ENCODE measurements at places on chromosomes 2 and 18. TPM values are rescaled to one million over a fixed set of nuclear protein-coding genes. Genes with fewer than 3 reads are reported as not detected.

The ANKRD53 gene
- 0.49 TPM for total RNA-seq

The TRIM54 gene
- not detected for total RNA-seq

The THSD7B gene
- 0.16 TPM for total RNA-seq

DNA sequence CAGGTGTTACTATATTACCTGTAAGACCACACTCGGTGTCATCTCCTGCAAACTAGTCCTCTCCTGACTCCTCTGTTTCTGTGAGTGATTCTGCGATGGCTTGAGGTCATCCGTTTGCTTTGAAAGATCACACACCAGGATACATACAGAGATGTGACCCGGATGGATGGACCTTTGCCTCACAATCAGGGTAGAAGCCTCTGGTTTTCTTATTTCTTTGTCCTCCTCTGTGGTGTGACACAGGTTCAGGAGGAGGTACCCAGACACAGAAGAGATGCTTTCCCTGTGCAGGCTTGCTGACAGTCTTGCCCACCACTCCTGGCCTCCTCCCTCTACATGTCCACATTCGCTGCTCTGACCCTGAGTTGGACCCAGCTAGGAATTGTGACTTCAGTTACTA, 34.6 kb downstream of the PSD4 start:
- H3K36me3 ChIP-seq = no peaks in the 10 kb centered on the region
- H3K27me3 ChIP-seq = peaks cover 9% of the 10 kb centered on the region
- no peak overlapping the region for H3K27ac ChIP-seq
- no peak for DNase-seq
- no peak overlapping the region for H3K4me3 ChIP-seq
- no peaks in the 10 kb centered on the region for H3K4me1 ChIP-seq

DNA sequence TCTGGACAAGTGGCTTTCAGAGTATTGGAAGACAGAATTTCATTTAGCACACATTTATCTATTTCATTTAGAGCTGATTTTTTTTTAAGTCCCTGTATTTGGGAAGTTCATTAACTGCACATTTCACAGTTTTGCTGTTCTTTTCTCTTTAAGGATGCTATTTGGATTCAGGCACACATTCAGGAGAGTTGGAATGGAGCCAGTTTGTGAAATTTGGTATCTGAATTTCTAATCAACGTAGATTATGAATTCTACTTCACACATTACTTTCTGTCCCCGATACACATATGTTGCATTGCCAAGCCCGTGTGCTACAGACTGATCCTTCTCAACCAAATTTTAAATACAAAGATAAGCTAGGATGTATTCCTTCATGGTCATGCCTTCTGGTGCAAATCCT, 503.9 kb downstream of the IRS1 start:
- H3K4me1 ChIP-seq = no peaks in the 10 kb centered on the region
- H3K27me3 ChIP-seq = no peaks in the 10 kb centered on the region
- H3K36me3 ChIP-seq = no peaks in the 10 kb centered on the region
- DNase-seq = no peak
- H3K27ac ChIP-seq = no peak overlapping the region

DNA sequence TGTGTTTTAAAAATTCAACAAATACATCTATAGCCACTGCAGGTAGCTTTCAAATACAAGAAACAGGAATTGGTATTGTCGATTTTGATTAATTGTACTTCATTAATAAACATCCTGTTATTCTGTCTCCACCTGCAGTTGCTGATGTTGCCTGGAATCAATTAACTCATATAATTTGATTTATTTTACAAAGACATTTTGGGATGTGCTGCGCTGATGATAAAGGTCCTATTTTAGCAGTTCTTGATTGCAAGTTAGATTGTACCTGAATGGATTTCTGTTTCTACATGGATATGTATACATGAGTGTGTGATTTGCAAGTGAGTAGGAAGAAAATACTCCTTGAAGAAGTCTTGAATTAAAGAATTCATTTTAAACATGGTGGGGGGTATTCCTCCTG, 605.3 kb downstream of the ARHGAP15 start:
- no peaks in the 10 kb centered on the region for H3K27me3 ChIP-seq
- no peaks in the 10 kb centered on the region for H3K4me1 ChIP-seq
- no peak overlapping the region for H3K4me3 ChIP-seq

GRCh38 chr18:9941103-9941502, 27.3 kb downstream of the VAPA start:
- peaks cover 15% of the 10 kb centered on the region for H3K36me3 ChIP-seq
- H3K27me3 ChIP-seq = no peaks in the 10 kb centered on the region
- no peak overlapping the region for H3K4me3 ChIP-seq
- DNase-seq = no peak

DNA sequence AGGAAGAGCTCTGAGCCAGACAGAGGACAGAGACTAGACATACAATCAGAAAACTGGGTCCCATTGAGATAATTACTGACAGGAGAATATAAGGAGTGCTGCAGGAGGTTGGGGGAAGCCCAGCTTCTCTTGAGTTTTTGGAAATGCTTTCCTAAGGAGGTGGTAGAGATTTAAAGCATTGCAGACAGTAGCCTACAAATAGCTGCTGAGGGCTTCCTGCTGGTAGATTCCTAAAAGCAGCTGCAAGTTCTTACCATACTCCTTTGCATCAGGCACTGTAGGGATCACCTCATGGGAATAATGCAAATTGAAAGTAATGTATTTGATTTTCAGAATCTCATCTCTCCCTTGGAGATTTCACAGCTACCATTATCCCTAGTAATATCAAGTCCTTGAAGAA, 902.6 kb upstream of the GCFC2 start:
- no peaks in the 10 kb centered on the region for H3K4me1 ChIP-seq
- H3K36me3 ChIP-seq = no peaks in the 10 kb centered on the region
- no peak for DNase-seq
- H3K4me3 ChIP-seq = no peak overlapping the region

- no peaks in the 10 kb centered on the region for H3K36me3 ChIP-seq
- peaks cover 21% of the 10 kb centered on the region for H3K4me1 ChIP-seq
- no peaks in the 10 kb centered on the region for H3K27me3 ChIP-seq
- DNase-seq = no peak
Measured at GRCh38 chr2:189287982-189288521, 108.5 kb upstream of the COL5A2 start.

- no peak overlapping the region for H3K4me3 ChIP-seq
- no peak overlapping the region for H3K27ac ChIP-seq
- H3K4me1 ChIP-seq = no peaks in the 10 kb centered on the region
- no peaks in the 10 kb centered on the region for H3K27me3 ChIP-seq
Measured at GRCh38 chr2:72000110-72000509, 147.6 kb downstream of the CYP26B1 start.

DNA sequence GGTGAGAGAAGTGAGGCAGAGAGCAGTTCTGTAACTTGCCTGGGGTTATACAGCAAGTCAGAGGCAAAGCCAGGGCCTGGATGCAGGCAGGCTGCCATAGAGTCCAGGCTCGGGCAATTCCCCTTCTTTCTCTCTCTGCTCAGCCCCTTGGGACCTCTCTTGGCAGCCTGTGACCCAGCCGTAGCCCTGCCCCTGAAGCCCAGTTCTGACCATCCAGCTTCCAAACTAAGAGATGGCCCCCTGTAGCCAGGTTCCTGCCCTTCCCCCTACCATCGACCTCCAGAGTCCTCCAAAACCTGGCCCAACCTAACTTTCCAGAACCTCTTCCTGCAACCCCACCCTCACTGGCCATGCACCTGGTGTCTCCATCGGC, 201.2 kb downstream of the CTIF start:
- DNase-seq = no peak
- no peak overlapping the region for H3K27ac ChIP-seq
- H3K4me1 ChIP-seq = peaks cover 18% of the 10 kb centered on the region

All from sigmoid colon (tissue), 7 donors.